ENCODE measurements at places on chromosomes 1 and 21.

DNA sequence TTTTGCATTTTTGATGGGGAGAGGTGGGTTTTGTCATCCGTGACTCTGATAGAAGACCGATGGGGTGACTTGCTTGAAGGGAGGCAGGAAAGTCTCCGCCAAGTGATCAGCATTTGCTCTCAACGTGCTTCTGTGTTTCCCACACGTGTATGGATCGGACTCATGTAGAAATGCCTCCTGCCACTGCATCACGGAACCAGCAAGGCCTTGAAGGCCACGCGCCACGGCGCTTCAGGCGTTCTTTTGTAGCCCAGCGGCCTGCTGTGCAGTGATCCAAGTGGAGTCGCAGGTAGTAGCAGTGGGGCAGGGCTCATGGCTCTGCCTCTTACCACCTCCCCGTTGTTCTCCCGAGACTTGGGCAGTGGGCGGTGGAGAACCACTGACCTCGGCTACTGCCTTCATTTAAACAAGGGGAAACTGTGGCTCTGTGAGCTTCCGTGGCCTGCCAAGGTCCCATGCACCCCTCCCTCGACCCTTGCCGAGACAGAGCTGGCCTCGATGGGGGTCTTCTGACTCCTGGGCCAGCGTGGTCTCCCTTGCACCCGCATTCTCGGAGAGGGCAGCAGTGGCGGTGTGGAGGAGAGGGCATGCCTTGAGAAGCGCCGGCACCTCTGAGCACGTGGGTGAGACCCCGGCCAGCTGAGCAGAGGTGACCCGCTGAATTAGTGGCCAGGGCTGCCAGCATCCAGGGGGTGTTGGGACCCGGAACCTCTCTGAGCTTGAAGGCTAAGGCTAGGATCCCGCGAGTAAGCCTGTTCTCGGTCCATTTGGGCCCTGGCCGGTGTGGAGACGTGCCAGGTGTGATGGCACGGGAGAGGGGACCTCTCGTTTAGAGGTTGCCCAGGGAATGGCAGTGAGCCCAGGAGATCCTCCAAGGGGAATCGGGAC is 46.1 kb upstream of the ABCG1 start:
- no peak for DNase-seq

DNA sequence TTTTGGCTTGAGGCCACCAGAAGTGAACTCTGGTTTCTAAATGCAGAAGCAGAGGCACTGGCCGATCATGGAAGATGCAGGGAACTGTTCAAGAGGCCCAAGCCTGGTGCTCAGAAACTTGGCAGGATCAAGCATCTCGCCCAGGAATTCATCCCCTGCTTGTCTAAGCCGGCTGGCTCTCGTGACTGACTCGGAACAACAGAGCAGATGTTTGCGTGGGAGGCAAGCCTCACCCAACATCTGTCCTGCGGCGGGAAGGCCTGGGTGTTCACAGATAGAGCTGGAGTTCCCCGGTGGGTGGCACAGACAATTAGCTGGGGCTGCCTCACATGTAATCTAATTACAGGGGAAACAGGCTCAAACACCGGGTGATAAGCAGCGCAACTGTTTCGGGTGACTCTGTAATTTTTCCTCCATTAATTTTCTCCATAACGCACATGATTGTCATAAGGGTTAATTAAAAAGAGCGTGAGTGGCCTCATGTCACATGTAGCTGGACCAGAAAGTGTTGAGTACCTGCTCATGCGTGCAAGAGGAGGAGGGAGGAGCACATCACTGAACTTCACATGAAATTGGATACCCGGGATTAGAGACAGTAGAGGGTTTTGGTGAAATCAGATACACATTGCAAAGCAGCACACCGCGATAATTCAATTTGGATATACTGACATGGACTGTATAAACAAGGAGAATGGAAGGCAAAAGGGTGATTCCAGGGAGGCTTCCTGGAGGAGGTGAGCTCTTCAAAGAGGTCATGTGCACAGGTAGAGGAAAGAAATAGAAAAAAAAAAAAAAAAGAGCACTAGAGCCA is 180.0 kb downstream of the ETS2 start:
- DNase-seq: no peak

- DNase-seq: no peak
These were observed at the start of gene TFF2 for GRCh38 chr21:42350927-42351426. Gene TFF2 (minus strand): TSS chr21:42350994. CDS start chr21:42350957, 37 bp downstream.

GRCh38 chr21:41571938-41572510 is 64.1 kb upstream of the TMPRSS2 start:
- DNase-seq: no peak

DNA sequence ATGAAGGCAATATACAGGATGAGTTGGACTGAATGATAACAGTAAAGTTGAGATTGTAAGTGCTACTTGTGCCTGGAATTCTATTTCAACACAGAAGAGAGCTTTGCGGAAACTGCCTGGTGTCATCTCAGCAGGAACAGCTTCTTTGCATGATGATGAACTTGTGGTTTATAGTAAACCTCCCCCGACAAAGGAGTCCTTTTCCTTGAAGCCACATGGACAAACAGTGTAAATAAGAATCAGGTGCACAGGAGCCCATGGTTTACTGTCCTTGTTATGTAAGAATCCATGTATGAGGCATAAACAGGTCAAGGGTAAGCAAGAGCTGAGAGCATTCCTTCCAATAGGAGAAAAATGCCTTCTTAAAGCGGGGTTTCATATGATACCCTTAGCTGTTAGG is 66.2 kb downstream of the PCNX2 start:
- no peak for DNase-seq

DNA sequence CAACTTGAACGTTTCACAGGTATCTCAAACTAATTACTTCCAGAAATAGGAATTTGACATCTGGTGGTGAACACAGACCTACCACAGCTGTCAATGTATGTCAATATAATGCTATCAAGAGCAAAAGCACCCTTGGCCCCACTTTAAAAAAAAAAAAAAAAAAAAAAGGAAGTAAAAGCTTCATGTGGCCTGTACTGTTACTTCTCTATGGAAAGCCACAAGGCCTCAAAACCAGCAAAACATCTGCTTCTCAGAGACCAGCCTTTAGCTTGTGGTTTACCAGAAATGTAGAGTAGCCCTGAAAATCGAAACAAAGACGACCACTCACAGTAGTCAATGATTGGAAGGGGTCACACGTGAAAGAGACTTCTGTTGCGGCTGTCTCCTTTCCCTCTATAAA is 109.6 kb downstream of the SLC45A1 start:
- no peak for DNase-seq

GRCh38 chr21:42839271-42840231 is 39.8 kb downstream of the WDR4 start:
- no peak for DNase-seq

- DNase-seq: no peak
These were observed 1.4 kb downstream of the PMF1 start for GRCh38 chr1:156214024-156214748.

- no peak for DNase-seq
These were observed 75.8 kb downstream of the ATP1A1 start for GRCh38 chr1:116448785-116449385.

DNA sequence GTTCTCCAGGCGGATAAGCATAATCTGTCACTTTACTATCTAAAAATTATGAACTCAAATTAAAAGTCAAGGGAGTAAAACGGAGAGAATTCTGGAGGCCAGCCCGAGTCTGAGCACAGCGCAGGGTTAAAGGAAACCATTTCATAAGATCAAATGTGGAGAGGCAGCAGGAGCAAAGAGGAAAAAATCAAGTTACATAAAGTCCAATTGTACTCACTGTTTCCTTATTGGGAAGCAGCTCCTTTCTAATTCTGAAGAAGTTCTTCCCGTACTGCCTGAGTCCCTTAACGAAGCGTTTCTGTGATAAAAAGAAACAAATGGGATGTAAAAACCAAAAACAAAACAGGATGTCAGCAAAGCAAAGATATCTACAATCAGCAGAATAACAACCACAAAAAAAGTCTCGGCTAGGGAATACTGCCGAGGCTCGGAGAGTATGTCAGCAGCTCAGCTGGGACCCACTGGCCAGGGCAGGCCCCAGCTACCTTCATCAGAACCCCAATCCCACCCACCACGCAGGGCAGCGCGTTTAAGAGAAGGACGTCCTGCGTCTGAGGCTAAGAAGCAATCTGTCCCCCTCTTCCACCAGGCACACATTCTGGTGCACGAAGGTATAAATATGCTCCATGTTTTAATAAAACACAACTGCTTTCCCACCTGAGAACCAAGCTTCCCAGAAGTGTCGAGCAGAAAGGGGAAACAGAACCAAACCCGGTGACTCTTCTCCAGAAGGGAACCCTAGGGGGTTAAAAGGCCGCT is 104.8 kb downstream of the SLC45A1 start:
- no peak for DNase-seq

DNA sequence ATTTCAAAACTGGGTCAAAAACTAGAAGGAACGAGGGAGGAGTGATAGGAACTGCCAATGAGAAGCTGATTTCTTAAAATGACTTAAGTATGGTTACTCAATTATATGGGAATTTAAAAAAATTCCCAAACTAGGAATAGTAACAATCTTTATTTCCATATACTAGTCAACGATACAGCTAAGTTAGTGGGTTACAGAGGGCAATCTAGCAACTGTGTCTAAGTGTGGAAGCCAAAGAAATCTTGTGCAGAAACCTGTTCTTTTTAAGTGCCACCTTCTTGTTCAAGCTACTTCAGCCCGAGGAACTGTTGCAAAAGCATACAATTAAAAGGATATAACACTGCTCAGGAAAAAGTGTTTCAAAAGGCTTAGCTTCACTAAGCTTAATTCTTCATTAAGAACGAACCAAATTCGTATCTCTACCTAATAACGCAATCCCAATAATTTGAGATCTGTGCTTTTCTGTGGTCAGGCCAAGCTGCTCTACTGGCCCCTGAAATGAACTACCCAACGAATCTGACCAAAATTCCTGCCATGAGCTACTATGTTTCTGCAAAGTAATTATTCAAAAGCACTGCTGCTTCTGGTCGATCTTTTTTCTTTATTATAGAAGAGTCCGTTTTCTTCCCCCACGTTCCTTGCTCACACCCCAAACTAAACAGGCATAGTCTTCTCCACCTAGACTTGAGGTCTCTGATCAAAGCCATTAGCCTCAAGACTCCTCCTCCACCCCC is 1.8 kb downstream of the USP24 start:
- no peak for DNase-seq

DNA sequence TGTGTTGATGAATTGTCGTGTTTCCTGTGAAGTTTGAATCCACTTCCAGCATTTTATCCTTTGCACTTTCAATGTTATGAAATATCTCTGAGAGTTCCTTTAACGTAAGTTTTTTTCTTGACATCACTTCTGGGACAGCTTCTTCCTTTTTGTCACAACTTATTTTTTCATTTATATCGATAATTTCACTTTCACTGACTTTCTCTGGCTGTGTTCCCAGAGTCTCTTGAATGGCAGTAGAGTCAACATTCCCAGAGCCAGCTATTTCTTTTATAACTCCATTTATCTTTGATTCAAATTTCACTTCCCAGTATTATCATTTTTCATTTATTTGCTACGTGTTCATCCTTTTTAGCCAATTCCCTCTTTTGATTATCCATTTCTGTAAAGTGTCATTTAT is 256.5 kb downstream of the PAPPA2 start:
- no peak for DNase-seq

- no peak for DNase-seq
These were observed 93.9 kb downstream of the ADAMTS1 start for GRCh38 chr21:26751305-26751704.

- DNase-seq: no peak
These were observed 4.7 kb upstream of the DMBX1 start for GRCh38 chr1:46484783-46485490.

GRCh38 chr1:224317383-224318045 is 12.5 kb downstream of the NVL start:
- no peak for DNase-seq

DNA sequence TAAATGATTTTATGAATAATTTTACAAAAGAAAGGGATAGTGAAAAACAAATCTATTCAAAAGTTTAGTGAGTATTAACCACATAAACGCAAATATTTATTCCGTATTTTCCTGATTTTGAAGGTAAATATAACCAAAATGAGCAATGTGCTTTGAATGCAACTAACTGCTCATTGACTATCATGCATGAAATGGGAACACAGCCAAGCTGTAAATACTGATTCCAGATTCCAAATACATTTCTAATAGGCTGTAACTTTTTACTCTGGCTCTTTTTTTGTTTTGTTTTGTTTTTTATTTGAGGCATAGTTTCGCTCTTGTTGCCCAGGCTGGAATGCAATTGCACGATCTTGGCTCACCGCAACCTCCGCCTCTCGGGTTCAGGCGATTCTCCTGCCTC is 41.8 kb downstream of the SELENOF start:
- no peak for DNase-seq

GRCh38 chr1:5647234-5647633 is 345.0 kb downstream of the NPHP4 start:
- no peak for DNase-seq

GRCh38 chr1:15577691-15578090 is 7.2 kb downstream of the AGMAT start:
- no peak for DNase-seq

DNA sequence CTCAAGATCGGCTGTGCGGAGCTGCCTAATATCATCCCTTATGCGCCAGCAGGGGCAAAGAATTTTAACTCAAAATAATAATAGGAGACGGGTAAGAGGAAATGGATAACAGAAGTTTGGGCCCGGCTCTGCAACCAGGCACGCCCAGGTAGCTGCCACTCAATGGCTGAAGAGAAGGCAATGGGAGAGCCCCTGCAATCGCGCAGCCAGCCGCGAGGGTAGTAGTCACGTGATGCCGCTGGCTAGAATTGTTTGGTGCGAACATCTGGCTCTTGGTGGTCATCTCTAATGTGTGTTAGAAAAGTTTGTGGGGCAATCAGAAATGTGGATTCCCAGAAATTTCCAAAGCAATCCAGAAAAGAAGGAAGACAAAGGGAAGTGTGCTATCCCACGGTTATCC is 12.3 kb downstream of the BARHL2 start:
- no peak for DNase-seq

GRCh38 chr1:9375912-9376311 is 83.2 kb downstream of the SPSB1 start:
- DNase-seq: no peak

DNA sequence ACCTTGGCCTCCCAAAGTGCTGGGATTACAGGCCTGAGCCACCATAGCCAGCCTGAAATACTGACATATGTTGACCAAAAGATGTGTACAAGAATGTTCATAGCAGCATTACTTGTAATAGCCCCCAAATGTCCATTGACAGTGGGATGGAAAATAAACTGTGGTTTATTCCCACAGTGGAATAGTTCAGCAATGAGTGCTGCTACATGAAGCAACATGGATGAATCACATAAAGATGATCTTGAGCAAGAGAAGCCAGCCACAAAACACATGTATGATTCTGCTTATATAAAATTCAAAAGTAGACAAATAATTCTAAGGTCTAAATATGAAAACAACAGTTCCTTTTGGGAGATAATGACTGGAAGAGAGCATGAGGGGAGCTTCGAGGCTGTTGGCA is 9.1 kb upstream of the CREG1 start:
- no peak for DNase-seq

GRCh38 chr1:53666566-53666965 is 72.4 kb downstream of the GLIS1 start:
- DNase-seq: no peak
